ENCODE measurements at places on chromosomes 16 and 17.

- no peak for DNase-seq
These were observed 134.2 kb upstream of the CIBAR2 start for GRCh38 chr16:85246473-85246872.

GRCh38 chr17:4006165-4006589 is 41.9 kb upstream of the ATP2A3 start:
- no peak for DNase-seq

DNA sequence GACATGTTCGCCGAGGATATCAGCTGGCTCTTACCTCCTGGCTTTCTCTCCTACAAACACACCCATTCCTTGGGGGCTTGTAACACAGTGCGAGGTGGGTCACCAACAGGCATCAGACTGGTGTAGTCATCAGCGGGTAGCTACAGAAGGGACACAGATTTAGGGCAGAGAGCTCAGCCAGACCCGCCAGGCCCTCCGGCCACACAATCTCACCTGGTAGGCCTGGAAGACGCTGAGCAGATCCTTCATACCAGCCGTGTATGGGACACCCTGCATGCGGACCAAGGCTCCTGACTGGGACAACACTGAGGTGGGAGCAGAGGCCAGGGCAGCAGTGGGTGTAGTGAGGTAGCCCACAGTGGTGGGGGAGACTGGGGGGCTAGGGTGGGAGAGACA is 5.8 kb downstream of the ESRP2 start:
- DNase-seq: no peak

- DNase-seq: no peak
These were observed 44.1 kb downstream of the MIS12 start for GRCh38 chr17:5530265-5531084.

- DNase-seq: peak; percentile 79
These were observed 216.7 kb downstream of the RPTOR start for GRCh38 chr17:80761110-80761871.

DNA sequence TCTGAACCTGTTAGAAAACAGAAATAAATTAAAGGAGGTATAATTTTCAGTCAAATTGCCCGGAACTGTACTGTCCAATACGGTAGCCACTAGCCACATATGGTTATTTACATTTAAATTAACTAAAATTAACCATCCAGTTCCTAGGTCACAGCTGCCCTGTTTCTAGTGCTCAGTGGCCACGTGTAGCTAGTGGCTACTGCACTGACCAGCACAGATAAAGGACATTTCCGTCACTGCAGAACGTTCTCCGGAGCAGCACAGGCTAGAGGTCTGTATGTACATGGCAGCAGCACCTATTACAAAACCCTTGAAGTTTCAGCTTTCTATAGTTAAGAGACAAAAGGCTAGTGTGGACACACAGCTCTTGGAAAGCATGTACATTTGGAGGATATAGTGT is 33.7 kb downstream of the CPSF4L start:
- DNase-seq: no peak

DNA sequence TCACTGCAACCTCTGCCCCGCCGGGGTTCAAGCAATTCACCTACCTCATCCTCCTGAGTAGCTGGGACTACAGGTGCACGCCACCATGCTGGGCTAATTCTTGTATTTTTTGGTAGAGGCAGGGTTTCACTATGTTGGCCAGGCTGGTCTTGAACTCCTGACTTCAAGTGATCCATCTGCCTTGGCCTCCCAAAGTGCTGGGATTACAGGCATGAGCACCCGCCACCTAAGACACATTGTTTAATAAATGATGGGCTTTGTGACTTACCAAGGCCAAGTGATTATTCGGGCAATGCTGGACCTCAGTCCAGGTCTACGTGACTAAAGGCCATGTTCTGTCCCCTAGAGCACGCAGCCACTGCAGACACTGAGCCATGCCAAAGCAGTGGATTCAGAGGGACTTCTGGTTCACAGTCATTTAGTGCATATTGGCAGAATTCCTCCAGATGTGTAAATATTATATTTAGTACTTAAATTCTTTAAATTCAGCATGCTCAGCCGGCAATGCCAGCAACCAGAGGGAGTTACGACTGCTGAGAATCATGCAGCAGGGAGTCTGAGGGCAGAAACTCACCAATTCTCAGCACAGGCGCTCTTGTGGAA is 4.8 kb upstream of the ERCC4 start:
- no peak for DNase-seq

GRCh38 chr16:67184995-67185650 is 1.4 kb upstream of the MATCAP1 start:
- peak; percentile 84 for DNase-seq

DNA sequence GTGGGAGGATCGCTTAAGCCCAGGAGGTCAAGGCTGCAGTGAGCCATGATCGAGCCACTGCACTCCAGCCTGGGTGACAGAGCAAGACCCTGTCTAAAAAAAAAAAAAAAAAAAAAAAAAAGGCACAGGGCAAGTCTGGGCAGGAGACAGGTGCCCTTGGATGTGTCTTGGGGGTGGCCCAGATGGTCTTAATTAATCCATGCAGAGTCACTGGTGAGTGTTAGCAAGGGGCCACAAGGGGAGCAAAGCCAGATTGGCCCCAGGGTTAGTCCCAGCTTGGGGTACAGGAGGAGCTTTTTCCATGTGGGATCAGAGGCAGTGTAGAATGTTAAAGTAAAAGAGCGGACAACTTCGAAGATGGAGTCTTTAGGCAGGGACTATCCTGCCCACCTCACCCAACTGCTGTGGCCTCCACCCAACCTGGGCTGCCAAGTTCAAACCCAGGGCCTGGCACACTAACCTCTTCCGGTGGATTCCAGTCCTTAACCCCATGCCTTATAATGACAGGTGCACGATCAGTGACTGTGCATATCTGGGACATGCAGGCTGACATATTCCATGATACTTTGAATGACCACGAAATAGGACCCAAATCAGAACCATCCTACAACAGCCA is 32.2 kb upstream of the MFSD6L start:
- DNase-seq: no peak

DNA sequence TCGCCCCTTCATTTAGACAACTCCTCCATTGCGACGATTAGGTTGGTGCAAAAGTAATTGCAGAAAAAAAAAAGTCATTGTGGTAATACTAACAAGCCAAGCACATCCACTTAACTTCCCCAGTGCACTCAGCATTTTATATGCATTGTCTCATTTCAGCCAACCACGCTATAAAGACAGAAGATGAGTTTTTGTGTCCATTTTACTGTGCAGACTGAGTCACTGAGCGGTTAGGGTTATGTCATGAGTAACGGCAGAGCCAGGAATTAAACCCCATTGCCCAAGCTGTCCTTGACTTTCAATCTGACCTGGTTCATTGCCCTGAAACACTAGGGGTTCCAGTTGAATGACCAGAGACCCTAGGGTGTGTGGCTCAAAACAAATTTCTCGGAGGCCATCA is 218.7 kb downstream of the XYLT1 start:
- DNase-seq: no peak

DNA sequence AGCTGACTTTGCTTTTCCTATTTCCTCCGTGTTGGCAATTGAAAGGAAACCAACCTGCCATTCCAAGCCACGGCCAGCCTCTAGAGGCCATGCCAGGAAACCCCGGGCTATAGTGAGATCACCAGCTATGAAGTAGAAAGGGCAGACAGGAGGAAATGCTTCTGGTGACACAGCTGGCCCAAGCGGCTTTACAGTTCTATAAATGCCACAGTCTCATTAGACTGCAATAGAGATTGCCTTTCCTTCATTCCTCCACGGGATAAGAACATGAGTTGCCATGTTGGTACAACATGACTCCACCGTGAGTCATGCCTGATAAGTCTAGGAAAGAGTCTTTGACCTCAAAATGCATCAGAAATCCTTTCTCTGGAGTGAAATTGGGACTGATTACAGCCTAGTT is 384.9 kb downstream of the GRIN2A start:
- DNase-seq: peak; percentile 5

DNA sequence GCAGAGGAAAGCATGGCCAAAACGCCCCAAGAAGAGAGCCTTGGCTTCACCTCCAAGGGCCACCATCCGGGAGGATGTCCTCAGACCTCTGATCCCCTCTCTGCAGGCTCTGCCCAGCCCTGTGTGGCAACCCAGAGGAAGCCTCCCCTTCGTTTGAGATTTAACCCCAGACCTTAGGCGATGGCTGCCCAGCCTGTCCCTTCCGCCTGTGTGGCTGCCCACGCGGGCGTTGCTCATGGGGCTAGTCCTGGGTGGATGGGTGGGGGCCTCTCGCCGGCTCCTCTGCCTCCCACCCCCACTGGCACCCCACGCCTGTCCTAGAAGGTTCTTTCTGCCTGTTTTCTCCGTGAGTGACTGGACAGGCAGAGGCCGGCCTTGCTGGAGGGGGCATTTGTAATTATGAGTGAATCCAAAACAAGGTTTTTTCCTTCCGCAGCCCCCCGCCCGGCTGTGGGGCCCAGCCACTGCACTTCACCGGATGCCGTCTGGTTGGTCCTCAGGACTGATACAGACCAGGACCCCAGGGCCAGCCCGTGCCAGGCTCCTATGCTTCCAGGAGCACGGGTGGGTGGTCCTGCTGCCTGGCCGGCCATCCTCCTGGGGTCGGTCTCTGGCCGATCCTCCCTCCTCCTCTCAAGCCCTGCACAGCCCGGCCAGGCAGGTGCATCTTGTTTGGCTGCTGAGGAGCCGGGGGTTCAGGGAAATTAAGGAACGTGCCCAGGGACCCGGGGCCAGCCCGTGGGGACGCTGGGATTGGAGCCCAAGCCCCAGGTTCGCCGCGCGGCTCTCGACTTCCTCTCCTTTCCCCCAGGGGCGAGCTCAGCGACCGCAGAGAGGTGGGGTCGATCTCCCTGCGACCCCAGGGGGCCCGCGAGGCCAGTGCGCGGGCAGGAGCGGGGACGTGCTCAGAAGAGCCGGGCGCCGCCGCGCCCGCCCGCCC is at the start of gene TMEM235:
Gene TMEM235, plus strand, starts transcription at position 636 of the 940 bp plus-strand sequence. CDS start 393 bp downstream, outside the sequence.
- DNase-seq: no peak

DNA sequence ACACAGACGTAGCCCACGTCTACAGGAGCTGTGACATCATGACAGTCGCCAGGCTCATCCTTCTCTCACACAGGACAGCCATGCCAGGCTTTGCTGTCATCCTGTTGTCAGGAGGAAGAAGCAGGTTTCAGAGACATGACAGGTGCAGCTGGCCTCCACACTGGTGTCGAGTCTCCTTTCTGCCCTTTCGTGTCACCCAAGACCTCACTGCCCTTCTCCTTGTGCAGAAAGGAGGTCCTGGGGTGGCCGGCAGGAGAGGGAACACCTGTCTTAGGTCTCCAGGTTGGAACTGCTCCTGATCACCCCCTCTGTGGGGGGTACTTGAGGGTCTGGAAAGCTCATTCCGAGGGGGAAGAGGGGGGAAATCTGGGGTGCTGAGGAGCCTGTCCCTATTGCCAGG is 41.6 kb upstream of the IRF8 start:
- no peak for DNase-seq

GRCh38 chr16:60204181-60204580 is 1470.1 kb upstream of the GOT2 start:
- no peak for DNase-seq

DNA sequence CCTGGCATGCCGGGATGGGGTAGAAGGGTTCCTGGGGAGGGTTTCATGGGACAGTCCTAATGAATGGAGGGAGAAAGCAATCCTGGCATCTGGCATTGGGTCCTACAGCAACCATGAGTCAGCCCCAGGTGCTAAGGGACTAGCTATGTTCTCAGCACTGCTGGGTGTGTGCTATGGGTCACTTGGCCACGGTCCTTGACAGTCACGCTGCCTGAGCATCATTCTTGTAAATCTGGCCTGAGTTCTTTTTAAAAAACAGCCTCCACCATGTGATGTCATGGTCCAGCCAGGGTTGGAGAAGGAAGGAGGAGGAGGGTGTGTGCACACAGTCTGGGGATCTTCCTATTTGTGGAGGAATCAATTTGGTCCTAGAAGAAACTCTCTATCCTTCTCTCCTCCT is 6.2 kb upstream of the RAMP2 start:
- no peak for DNase-seq

- peak; percentile 83 for DNase-seq
These were observed 83.4 kb downstream of the GAS7 start for GRCh38 chr17:10114931-10115535.

GRCh38 chr17:40158438-40159013 is 18.2 kb downstream of the CASC3 start:
- DNase-seq: no peak

GRCh38 chr17:80917716-80918560 is 73.7 kb upstream of the CHMP6 start:
- DNase-seq: no peak

DNA sequence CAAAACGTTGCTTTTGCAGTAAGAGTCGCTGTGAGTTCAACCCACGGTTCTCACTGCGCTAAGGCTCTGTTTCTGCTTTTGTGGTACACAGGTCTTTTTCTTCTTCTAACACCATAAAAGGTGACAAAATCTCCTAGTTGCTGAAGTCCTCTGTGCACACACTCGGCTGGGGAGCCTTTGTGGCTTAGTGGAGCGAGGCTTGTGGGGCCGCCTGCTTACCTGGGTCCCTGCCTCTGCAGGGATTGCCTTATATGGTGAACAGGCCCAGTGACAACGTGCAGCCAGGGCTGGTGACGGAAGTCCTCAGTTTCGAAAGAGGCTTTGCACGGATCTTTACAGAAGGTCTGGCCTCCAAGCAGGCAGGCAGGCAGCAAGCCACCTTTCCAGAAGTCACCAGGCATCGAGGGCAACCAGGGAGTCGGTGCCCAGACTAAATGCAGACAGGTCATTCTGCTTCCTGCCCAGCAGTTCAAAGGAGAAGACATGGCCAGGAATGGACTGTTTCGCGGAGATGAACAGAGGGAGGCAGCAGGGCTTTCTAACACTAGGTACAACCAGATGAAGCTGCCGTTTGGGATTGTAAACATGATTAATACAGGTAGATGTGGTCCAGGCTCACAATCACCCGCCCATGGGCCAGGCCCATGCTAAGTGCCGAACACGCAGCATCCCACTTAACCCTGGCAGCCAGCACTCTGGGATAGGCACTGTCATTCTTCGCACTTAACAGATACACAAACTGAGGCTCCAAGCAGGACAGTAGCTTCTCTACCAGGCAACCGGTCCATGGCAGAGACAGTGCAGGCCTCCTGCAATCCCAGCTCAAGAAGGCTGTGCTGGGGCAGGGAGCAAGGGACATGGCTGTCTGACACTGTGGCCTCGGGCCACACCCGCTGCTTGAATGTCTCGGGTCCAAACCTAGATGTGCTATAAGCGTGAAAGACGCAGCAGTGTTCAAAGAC is 10.7 kb upstream of the MEAK7 start:
- no peak for DNase-seq

DNA sequence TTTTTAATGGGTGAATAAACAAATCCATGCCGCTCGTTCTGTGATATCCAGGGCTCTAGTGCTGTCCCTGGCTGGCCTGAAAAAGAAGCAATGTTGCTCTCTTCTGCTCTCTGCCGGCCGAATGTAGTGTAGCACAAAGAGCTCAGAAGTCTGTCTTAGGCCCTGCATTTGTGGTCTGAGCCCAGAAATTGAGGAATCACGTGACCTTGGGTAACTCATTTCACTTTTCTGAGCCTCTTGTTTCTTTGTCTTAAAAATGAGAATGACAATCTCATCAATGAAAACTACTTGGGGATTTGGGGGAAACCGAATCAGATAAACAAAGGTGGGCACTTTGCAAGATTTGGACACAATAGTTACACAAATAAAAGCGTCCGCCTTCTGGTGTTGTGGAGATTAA is 381.6 kb upstream of the ASIC2 start:
- peak; percentile 16 for DNase-seq
